A673 (cell line): ENCODE measurements at places on chromosomes 7 and 10.

- no peak for DNase-seq
Observed at GRCh38 chr7:6111041-6111440, 79.9 kb downstream of the ANKRD61 start.

GRCh38 chr7:16874066-16874465 is 7.7 kb downstream of the AGR3 start:
- DNase-seq: no peak

GRCh38 chr7:7808626-7809025 is 90.2 kb upstream of the RPA3 start:
- DNase-seq: no peak

- DNase-seq: no peak
Observed at GRCh38 chr10:79335470-79336235, 11.6 kb upstream of the PPIF start.

- DNase-seq: no peak
Observed at GRCh38 chr10:10685566-10685965, 332.1 kb upstream of the CELF2 start.

DNA sequence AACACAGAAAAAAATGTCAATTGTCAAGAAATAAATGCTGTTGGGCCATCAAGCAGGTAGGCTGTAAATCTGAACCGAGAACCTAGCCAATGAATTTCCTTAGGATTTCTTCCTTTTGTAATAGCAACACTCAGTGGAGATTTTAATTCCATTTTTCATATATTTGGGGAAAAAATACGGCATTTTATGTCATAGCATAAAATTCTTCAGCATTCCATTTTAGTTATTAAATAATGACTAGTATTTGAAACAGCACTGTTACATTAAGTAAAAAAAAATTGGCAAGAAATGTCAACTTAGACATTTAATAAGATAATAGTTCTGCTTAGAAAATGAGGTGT is 12.3 kb upstream of the VIM start:
- no peak for DNase-seq

GRCh38 chr7:99557196-99557607 is 1.2 kb upstream of the ZNF655 start:
- DNase-seq: no peak

- DNase-seq: peak; percentile 51
Observed at GRCh38 chr7:112199035-112199655, 7.1 kb downstream of the DOCK4 start.

DNA sequence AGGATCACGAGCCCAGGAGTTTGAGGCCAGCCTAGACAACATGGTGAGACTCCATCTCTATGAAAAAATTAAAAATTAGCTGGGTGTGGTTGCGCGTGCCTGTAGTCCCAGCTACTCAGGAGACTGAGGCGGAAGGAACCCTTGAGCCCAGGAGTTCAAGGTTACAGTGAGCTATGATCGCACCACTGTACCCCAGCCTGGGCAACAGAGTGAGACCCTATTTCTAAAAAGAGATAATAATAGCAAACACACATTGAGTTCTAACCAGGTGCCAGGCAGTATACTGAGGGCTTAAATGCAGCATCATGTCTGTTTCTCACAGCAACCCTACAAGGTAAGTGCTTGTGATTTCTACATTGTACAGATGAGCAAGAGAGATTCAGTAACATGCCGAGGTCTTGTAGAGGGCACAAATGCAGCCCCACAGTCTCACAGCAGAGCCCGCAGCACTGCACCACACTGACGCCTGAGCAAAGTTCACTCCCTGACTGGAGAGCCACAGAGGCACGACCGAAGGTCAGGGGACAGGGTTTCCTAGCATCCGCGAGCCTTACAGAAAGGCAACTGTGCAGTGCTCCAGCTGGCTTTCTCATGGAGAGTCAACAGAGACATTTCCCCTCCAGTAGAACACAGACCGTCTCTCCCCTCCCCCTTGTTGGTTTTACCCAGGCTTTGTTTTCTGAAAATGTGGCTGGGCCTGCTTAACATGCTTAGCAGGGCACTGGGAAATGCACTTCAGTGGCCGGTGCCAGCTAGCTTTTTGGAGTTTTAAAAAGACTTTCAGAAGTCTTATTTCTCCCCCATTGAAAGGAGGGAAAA is 36.5 kb downstream of the PDSS1 start:
- DNase-seq: no peak

DNA sequence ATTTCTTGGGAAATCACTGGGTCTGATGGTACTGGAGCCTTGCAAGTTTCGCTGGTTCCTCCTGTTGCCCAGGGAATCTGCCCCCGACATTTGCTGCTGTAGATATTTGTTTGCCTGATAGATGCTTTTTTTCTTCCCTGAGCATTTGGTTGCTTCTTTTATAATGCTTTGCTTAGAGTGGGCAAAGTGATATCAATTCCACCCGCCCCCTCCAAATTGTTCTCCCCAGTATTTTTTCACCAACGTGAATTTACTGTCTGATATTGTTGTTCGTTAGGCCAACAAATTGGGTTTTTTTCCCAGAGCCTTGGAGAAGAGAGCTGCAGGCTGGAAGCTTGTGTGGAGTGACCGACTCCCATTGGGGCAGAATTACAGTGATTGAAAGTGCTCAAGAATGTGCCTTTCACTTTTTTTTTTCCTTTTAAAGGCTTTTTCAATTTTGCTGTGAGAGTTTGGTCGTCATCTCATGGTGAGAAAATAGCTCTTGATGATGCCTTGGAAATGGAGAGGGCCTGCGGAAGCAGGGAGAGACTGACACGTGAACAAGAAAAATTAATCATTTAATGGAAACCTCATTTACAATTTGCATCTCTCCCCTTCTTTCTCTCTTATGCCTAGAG is 2.5 kb downstream of the GRK5 start:
- DNase-seq: no peak

- DNase-seq: no peak
Observed at GRCh38 chr10:78297997-78298396, 264.3 kb downstream of the RPS24 start.

GRCh38 chr7:2009541-2010001 is 223.2 kb downstream of the MAD1L1 start:
- no peak for DNase-seq

GRCh38 chr10:99913831-99914235 is 95.9 kb downstream of the DNMBP start:
- peak; percentile 92 for DNase-seq
